ENCODE measurements at places on chromosomes 7 and 10.
A peak's percentile ranks its signal among the peaks of the same experiment; 100 is the strongest.

DNA sequence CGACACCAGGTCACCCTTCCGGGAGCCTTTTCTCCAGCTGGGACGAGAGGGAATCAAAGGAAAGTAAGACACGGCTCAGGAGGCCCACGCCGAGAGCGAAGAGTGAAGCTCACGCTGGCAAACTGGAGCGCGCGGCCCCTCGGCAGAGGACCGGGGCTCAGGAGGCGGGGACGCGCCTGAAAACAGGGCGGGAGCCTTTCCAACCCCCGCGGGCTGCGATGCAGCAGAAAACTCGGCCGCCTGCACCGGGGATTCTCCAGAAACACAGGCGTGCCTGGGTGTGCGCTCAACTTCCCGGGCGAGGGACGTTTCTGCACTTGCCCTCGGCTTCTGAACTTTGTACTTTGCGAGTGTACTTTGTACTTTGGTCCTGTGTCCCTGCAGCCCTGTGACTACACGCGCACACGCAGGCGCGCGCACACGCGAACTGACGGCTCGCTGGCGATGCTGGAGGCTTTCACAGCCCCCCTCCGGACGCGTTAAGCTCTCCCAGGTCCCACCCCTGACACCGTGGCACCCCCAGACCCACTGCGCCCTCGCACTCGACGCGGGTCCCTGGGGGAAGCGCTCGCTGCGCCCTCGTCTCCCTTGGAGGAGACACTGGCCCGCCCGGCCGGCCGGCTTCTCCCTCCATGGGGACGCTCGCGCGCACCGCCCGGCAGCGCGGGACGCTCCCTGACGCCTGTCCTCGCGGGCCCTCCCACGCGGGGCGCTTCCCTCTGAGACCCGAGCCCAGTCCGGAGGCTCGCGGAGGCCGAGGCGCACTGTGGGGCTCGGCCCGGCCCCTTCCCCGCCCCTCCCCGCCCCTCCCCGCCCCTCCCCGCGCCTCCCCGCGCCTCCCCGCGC, 588 bp upstream of the PAOX start:
- DNase-seq: peak; percentile 60

GRCh38 chr10:122494173-122494820, 32.9 kb downstream of the HTRA1 start:
- DNase-seq: no peak

- DNase-seq: no peak
Observed at GRCh38 chr10:75034131-75034512, 77.3 kb upstream of the SAMD8 start.

- DNase-seq: no peak
Observed at GRCh38 chr7:36777855-36778254, 53.6 kb upstream of the AOAH start.

DNA sequence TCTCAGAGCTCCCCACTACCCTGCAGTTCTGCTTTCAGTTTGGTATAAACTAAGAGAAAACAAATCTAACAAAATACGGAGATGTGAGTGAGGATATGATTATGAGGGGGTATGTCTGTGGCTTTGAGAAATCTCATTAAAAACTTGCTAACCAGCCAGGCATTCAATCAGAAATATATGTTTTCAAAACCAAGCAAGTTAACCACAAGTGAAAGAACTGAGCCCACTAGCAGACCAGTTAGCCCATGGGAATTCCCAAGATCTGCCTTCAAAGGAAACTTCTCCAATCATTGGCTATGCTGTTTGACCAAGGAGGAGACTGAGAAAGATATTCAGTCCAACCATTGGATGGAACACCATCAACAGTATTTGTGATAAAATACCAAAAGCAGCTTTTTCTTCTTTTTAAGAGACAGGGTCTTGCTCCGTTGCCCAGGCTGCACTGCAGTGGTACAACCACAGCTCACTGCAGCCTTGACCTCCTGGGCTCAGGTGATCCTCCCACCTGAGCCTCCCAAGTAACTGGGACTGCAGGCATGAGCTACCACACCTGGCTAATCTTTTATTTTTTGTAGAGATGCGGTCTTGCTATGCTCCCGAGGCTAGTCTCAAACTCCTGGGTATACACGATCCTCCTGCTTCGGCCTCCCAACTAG, 41.2 kb downstream of the FGFR2 start:
- no peak for DNase-seq

- no peak for DNase-seq
Observed at GRCh38 chr7:155721056-155721455, 76.6 kb downstream of the RBM33 start.

- DNase-seq: no peak
Observed at GRCh38 chr10:78658645-78659597, 409.8 kb upstream of the ZMIZ1 start.

DNA sequence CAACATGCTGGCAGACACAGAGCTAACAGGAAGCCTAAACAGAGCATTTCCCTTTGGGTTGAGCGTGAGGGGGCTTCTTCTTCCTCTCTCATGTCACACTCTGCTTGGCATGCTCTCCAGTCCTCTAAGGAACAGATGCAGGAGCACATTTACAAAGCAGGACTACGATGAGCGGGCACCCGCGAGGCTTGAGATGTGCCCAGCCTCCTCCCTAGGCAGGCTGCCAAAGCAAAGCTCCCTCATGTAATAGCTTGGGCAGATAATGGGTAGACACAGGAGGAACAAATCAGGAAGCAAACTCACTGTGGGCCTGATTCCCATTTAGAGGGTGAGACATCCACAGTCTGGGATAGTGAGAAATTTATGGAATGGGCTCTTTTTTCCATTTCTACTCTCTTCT, 519.1 kb downstream of the NRG3 start:
- DNase-seq: no peak

DNA sequence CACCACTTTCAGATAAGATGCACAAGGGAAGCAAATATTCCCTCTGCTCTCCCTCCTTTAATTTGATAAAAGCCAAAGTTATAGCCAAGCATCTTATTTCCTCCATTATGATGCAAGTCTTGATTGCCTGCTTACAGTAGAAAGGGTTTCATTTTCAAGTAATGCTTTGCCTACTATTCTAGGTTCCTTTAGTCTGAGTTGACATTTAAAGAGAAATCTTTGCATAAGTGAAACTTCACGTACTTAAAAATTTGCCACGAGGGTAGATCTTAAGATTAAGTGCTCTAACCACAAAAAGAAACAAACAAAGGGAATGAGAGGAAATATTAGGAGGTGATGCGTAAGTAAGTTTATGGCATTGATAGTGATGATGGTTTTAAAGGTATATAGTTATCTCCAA, 78.1 kb upstream of the VWDE start:
- no peak for DNase-seq

GRCh38 chr10:101182936-101183335, 46.3 kb downstream of the LBX1 start:
- no peak for DNase-seq

GRCh38 chr10:133043541-133044225, 44.0 kb upstream of the ADGRA1 start:
- no peak for DNase-seq

DNA sequence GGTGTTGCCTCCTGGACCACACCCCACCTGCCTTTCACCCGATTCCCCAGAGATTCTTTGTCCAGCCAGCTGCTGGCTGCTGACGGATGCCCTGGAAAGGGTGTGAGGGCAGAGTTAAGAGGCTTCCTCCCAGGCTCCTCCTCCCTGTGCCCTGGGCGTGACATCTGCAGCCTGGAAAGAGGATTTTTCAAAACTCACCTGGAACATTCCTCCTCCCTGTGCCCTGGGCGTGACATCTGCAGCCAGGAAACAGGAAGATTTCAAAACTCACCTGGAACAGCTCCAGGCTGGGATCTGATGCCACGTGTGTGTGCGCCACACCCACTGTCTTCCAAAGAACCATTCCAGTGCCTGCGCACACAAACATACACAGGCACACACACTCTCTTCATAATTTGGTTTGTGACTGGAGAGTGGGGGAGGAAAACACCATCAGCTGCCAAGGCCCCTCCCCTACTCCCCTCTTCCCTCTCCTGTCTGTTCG, 5.2 kb downstream of the MARVELD1 start:
- no peak for DNase-seq
